ENCODE measurements at places on chromosomes 5 and 9. TPM values are rescaled to one million over a fixed set of nuclear protein-coding genes. Genes with fewer than 3 reads are reported as not detected.

DNA sequence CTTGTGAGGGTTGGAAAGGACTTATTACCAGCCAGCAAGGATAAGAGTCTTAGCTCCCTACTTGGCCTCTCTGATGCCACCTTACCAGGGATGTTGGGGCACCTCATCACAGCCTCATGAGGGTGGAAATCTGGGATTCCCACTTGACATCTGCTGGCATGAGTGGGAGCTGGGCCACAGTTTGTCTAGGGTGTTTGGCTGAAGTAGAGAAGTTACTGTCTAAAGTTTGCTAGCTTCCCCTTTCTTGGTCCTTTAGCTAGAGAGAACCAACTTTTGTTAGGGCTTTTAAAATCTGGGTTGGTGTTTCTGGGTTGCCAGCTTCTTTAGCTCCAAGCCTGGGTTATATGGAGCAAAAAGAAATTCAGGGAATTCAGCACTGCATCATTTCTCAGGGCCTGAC is 57.5 kb upstream of the GNA14 start:
- peaks cover 18% of the 10 kb centered on the region for H3K4me1 ChIP-seq
- no peaks in the 10 kb centered on the region for H3K27me3 ChIP-seq
- no peak overlapping the region for H3K4me3 ChIP-seq
- peaks cover 12% of the 10 kb centered on the region for H3K36me3 ChIP-seq

DNA sequence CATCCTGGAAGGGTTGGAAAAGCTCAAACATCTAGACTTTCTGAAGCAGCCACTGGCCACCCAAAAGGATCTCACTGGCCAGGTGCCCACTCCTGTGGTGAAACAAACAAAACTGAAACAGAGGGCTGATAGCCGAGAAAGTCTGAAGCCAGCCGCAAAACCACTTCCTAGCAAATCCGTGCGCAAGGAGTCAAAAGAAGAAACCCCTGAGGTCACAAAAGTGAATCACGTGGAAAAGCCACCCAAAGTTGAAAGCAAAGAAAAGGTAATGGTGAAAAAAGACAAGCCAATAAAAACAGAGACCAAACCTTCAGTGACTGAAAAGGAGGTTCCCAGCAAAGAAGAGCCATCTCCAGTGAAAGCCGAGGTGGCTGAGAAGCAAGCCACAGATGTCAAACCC is 87.6 kb downstream of the MAP1B start:
- H3K27me3 ChIP-seq, result no peaks in the 10 kb centered on the region
- peaks cover 92% of the 10 kb centered on the region for H3K36me3 ChIP-seq
- peak overlapping the region; percentile 31 for H3K27ac ChIP-seq
- H3K4me1 ChIP-seq, result peaks cover 2% of the 10 kb centered on the region
- no peak overlapping the region for H3K4me3 ChIP-seq

PAEP gene
- total RNA-seq, result not detected

GRCh38 chr9:37273595-37273994 is 148.9 kb upstream of the GRHPR start:
- peaks cover 16% of the 10 kb centered on the region for H3K36me3 ChIP-seq
- no peaks in the 10 kb centered on the region for H3K27me3 ChIP-seq
- no peak for DNase-seq
- H3K27ac ChIP-seq, result no peak overlapping the region
